ENCODE measurements at places on chromosomes 5 and 9. TPM values are rescaled to one million over a fixed set of nuclear protein-coding genes. Genes with fewer than 3 reads are reported as not detected.

POU5F2 gene
- total RNA-seq = 1.8 TPM

PCA3 gene
- total RNA-seq = 0.36 TPM

CLPTM1L gene
- 139 TPM for total RNA-seq

PAEP gene
- total RNA-seq = not detected

MLLT3 gene
- 13.8 TPM for total RNA-seq

TSSK1B gene
- 0.72 TPM for total RNA-seq

FBP1 gene
- total RNA-seq = not detected

GPR151 gene
- total RNA-seq = not detected

ENTREP1 gene
- under 0.01 TPM for total RNA-seq

OR1J2 gene
- 0.29 TPM for total RNA-seq

- peak; percentile 96 for DNase-seq
These were observed 43.1 kb downstream of the LHX2 start for GRCh38 chr9:124054582-124055227.

DNA sequence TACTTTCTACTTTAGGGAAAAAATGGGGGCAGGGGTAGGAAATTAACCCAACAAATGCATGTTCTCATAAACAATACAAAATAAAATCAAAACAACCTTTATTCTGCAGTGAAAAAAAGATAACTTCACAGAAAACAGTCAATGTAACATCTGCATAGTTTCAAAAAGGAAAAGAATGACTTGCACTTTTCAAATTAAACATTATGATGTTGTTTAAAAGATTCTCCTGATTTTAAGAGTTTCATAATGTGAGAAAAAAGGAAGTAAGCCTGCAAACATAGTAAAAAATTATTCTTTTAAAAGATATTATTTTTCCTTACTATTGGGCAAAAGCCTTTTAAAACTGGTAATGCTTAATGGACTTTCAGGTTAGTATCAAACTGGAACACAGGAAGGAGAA is 7.6 kb downstream of the C9orf72 start:
- DNase-seq = no peak

DNA sequence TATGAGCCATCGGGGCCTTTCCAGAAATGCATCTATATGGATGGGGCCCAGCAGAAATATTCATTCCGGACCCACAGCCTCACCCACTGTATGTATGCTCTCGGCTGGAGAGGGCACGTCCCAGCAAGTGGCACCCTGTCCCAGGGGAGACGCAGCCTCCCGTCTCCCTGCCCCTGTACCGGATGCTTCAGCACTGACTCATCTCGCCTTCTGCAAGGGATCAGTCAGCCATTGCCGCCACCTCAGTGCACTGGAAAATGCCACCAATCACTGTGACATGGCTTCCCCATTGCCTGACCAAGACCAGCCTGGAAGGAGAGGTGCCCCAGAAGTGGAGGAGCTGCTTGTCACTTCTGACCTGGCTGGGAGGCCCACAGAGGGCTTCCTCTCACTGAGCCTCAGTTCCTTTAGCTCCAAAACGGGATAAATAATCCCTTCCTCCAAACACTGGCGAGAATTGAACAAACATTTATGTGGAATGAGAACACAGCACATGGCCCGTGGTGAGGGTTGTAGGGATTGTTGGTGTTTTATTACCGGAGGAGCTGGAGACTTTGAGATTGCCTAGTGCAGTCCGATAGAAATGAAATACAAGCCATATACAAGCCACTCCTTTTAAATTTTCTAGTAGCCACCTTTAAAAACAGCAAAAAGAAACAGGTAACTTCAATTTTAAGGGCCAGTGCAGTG is 43.9 kb upstream of the ORM1 start:
- DNase-seq = peak; percentile 88

DNA sequence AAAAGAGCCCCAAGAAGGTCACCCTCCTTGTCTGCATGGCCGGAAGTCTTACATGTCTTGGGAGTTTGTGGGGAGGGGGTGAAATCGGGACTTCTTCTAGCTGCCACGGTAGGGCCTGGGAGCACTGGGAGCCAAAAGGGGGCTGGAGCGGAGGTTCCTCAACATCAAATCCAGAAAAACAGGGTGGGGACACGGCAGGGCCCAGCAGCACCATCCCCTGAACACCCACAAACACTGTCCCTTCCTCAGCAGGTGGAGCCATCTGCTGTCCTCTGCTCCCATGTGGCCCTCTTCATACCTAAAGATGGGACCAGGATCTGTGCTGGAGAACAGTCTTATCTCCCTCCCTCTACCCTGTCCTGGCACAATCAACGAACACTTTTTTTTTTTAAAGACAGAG is 2.7 kb downstream of the TERT start:
- peak; percentile 53 for DNase-seq

DNA sequence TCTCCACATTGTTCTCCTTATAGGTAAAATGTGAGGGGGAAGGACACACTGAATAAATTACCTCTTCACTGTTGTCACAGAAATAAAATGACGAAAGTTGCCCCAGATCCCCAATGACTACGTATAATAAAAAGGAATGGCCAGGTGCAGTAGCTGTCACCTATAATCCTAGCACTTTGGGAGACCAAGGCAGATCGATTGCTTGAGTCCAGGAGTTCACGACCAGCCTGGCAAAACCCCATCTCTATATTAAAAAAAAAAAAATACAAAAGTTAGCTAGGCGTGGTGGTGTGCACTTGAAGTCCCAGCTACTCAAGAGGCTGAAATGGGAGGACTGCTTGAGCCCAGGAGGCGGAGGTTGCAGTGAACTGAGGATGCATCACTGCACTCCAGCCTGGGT is 82.2 kb upstream of the APC start:
- DNase-seq = no peak

GRCh38 chr9:137550231-137550621 is at the start of gene PNPLA7:
Gene PNPLA7, minus strand, starts transcription at chr9:137550402. Its CDS starts 205 bp downstream, at chr9:137550197.
- DNase-seq = peak; percentile 97

- peak; percentile 85 for DNase-seq
These were observed 589 bp downstream of the RIC1 start for GRCh38 chr9:5629312-5630080.

DNA sequence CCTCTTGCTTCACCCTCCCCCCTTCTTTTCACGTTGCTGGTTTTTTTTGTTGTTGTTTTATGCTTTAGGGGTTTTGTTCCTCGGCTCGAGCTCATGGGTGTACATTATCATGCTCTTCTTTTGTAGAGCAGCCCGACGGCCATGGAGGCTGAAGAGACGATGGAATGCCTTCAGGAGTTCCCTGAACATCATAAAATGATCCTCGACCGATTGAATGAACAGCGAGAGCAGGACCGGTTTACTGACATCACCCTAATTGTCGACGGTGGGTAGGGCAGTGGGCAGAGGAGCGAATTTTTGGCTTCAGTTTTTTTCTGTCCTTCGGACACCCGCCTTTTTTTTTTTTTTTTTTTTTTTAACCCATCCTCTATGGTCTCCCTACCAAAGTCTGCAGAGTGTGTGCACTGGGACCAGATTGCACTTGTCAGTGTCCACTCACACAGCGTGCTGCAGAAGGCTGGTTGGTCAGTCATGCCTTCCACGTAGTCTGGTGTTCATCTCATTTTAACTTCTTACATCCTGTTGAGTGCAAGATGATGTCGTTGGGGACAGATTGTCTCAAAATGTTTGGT is 1.3 kb downstream of the ZNF131 start:
- DNase-seq = peak; percentile 87

DNA sequence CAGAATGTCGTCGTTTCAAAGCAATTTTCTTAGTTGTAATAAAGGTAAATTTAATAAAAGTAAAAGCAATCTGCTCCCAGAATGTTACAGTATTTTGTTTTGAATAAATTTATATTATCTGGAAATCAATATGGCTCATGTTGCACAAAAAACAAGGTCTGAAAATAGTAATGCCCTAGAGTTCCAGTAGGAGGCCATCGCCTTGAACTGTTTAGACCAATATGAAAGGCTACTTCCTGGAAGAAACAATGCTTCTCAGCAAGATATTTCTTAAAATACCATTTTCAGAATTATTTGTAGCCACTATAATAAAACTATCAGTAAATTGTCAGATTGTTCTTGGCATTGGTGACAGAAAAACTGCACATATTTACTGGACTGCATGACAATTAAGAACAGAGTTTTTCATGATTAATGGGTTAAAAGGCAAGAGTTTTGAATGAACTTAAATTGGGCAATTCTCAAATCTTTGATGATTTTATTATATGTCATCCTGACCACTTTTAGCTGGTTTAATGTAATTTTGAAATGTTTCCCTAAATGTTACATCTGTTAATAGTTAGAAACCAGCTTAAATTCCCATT is 153.2 kb downstream of the COMMD10 start:
- DNase-seq = no peak

- DNase-seq = no peak
These were observed 39.6 kb upstream of the CEP78 start for GRCh38 chr9:78196258-78196657.

GRCh38 chr5:80738466-80738865 is 83.7 kb upstream of the DHFR start:
- DNase-seq = no peak

GRCh38 chr5:170277867-170278281 is 19.7 kb downstream of the LCP2 start:
- DNase-seq = no peak

DNA sequence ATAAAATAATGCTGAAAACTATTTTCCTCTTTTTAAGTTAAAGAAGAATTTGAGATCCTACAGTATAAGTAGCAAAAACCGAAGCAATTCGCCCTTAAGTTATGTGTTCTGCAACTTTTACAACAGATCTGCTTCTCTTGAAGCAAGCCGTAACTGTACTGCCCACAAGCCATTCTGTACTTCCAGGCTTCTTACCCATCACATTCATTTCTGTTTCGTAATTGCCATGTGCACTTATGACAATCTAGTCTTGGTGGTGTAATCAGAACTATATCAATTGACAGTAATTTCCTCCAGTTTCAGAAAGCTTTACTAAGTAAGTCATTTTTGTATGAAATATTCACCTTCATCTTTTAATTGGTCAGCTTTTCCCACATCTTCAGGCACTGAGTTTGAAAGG is 13.8 kb downstream of the SGTB start:
- no peak for DNase-seq

DNA sequence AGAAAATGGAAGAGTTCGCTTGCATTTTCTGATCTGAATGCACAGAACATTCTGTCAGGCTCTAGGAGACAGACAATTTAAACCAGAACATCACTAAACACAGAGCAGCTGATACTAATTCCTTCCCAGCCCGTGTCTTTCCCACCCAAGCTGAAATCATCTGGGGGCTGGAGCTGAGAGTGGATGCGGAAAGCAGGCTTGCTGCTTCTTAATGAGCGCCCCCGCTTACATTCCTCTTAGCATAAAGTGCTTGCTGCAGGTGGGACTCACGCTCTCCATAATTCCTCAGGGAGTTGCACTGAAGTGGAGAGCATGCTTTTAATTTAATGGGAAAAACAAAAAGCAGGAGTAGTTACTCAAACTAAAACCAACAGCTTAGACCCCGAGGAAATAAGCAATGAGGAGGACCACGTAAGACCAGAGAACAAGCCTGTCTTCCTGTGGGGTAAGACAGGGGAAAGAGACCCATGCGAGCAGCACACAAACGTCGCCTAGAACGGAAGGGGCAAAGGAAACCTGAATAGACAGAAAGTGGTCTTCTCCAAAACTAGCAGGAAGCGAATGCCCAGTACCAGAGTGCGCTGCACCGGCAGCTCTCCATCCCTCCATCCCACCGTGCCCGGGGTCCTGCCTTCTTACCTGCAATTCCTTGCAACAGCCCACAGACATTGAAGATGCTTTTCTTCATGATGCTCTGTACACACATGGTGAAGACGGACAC is 139.3 kb downstream of the LHFPL2 start:
- DNase-seq = no peak

- DNase-seq = no peak
These were observed 76.5 kb upstream of the ATG10 start for GRCh38 chr5:81895307-81895706.

GRCh38 chr9:21385131-21385670 is at the start of gene IFNA2:
Gene IFNA2, minus strand, starts transcription at chr9:21385398. Its CDS starts 69 bp downstream, at chr9:21385329.
- DNase-seq = no peak

DNA sequence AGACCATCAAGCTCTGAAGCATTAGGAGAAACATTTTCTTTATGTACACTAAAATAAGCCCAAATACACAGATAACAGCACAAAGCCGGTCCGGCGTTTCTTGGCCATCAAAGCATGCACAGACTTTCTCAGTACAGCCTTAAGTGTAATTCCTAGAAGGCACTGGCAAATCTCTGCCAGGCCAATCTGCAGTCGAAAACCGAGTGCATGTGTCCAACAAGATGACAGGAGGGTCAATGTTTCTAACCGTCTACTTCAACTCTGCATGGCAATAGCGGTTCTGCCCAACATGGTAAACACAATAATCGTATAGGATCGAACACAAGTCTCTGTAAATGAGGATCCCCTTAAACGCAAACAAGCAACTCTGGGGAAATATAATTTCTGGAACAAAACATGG is 1.1 kb downstream of the ARL15 start:
- DNase-seq = no peak

DNA sequence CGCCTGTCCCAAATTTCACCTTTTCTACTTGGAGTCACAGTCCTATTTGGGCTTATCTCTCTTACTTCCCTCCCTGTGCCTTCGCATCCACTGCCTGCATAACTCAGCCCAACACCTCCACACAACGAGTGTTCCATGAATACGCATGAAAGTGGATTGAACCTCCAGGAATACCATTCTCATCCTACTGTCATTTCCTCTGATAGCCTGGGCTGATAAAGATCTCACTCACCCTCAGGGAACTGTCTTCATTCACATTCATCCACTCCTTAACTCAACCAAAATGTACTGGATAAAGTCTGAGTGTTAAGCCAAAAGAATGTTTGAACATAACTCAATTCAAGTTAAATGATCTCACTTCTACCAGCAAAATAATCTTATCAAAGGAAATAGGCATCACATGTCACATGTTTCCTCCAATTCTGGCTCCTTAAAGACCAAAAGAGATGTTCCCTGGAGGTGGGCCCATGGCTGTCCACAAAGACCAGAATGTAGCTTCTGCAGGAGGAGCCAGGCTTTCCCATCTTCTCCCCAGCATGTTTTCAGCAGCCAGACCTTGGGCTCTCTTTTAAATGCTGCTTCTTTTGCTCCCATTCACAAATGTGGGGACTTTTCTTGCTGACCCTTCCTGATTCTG is 28.4 kb upstream of the TRIO start:
- no peak for DNase-seq

GRCh38 chr5:143554918-143555477 is 151.5 kb upstream of the NR3C1 start:
- peak; percentile 9 for DNase-seq

GRCh38 chr5:160667160-160667559 is 184.9 kb downstream of the ATP10B start:
- DNase-seq = no peak

GRCh38 chr9:132487351-132487791 is 77.4 kb downstream of the CFAP77 start:
- peak; percentile 62 for DNase-seq
